HT1080 (cell line): ENCODE measurements at places on chromosomes 1 and 21. TPM values are rescaled to one million over a fixed set of nuclear protein-coding genes. Genes with fewer than 3 reads are reported as not detected.

DNA sequence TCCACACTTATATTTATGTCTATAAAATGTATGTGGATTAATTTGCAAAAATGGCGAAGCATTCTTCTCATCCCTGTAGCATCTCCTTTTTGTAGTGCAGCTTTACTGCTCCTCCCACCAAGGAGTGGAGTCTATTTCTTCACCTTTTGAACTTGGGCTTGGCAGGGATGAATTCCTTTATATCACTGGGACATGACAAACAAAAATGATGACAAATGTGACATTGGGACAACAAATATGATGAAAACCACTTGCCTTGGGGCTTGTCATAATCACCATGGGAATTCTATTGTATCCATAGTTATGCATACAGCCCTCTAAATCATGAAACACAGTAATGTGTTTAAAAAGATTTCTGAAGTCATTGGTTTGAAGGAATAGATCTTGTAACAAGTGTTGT, 155.0 kb downstream of the TNFSF18 start:
- DNase-seq = no peak

Gene CRYAA
- not detected in 2 replicates for total RNA-seq

DNA sequence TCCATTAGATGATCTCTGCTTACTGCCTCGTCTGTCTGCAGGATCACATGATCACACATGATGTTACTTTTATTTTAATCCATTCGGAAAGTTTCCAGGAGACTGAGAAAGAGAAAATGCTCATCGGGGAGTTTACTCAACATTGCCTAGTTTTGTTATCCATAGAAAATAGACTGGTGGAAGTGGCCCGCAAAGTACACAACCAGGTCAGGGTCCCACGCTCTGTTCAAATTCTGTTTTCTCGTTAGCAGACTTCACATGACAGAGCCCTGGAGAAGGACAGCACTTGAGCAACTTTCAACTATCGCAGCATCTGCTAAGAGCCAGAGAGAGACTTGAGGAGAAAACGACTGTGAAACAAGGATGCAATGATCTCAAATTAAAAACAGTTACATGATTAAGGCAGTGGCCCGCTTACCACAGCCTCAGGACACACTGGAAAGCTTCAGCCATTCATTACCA, 44.2 kb downstream of the ADAMTS1 start:
- no peak for DNase-seq

GRCh38 chr1:223091896-223092295, 51.2 kb downstream of the TLR5 start:
- no peak for DNase-seq

Gene RIMS3
- 0.23 and 0.57 TPM in 2 replicates for total RNA-seq

- no peak for DNase-seq
Measured at GRCh38 chr1:206850401-206850800, 15.0 kb upstream of the IL20 start.

GRCh38 chr1:94306521-94306920, 69.1 kb upstream of the ARHGAP29 start:
- DNase-seq = no peak
